ENCODE measurements at places on chromosomes 1 and 21. TPM values are rescaled to one million over a fixed set of nuclear protein-coding genes. Genes with fewer than 3 reads are reported as not detected.
A peak's percentile ranks its signal among the peaks of the same experiment; 100 is the strongest.

GRCh38 chr21:29212446-29212845 lies 82.0 kb downstream of the MAP3K7CL start:
- no peak for DNase-seq

- no peak for DNase-seq
These were observed 10.4 kb downstream of the SLC30A10 start for GRCh38 chr1:219917851-219918466.

DNA sequence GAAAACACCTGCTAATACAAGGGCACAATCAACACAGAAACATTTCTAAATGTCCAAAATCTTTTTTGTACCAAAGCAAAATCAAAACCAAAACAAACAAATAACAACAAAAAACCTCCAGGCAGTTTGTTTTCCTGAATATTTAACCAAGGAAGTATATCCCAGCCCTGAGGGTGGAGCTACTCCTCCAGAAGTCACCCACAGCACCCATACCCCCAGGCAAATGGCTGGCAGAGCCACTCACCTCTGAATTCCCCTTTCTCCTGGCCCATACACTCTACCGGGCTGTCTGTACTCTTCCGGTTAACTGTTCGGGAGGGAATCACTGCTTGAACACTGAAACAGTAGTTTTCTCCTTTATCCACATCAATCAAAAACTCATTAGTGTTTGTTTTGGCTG lies 9.5 kb downstream of the F3 start:
- DNase-seq, result no peak

- no peak for DNase-seq
These were observed 101.4 kb downstream of the UBE2U start for GRCh38 chr1:64304823-64305222.

- DNase-seq, result no peak
These were observed 274.5 kb downstream of the TM2D1 start for GRCh38 chr1:61450454-61450853.

GRCh38 chr1:151992303-151993083 lies 1.2 kb downstream of the S100A10 start:
- DNase-seq, result no peak

Gene DISP3
- polyA plus RNA-seq, result 0.15 TPM

- peak; percentile 88 for DNase-seq
These were observed 6.0 kb upstream of the UBL4B start for GRCh38 chr1:110106013-110106941.

- DNase-seq, result no peak
These were observed 26.4 kb downstream of the SHISAL2A start for GRCh38 chr1:52659356-52659755.

DNA sequence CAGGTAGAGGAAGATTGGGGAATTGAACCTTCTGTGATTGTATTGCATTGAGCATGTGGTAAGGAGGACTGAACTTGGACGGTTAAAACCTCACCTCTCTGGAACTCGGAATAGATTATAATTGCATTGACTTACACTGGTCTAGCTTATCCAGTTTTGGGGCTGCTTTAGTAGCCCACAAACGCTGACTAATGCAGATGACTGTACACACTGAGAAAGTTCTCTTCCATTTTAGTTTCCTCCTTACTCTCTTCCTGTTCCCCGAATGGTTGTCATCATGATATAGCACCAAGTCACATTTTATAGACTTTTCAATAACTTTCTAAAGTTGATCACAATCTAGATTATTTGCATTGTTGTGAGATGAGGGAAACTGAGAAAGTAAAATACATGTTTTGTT lies 78.2 kb downstream of the NFIA start:
- no peak for DNase-seq

DNA sequence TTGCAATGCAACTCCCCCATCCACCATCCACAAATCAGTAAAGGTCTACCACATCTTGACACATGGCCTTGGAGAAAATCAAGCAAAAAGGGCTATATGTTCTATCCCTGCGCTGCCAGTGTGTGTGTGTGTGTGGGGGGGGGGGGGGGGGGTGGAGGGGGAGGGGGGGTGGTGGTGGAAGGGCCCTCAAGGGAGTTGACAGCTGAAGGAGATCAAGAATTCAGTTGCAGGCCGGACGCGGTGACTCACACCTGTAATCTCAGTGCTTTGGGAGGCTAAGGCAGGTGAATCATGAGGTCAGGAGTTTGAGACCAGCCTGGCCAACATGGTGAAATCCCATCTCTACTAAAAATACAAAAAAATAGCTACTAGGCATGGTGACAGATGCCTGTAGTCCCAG lies 37.6 kb upstream of the CLIC4 start:
- no peak for DNase-seq

Gene GPA33
- not detected for polyA plus RNA-seq

DNA sequence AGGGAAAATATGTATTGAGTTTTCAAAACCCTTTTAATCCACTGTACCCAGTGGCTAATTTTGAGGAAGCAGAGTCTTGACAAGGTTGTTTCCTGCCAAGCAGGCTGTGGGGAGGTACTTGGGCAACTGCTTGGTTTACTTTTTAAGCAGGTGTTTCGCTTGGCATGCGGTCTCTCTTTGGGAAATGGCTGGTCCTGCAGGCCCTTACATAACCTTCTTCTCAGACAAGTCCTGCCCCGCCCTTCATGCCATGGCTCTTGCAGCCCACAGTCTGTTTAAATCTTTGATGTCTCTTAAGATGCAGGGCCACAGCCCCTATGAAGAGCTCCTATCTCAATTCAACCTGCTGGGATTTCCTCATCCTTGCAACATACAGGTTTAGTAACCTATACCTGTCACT lies 36.0 kb upstream of the ABCD3 start:
- no peak for DNase-seq

- DNase-seq, result no peak
These were observed 73.1 kb upstream of the CACHD1 start for GRCh38 chr1:64396817-64397216.

- DNase-seq, result no peak
These were observed 96.6 kb downstream of the RIPK4 start for GRCh38 chr21:41670056-41670805.

- DNase-seq, result no peak
These were observed 274.9 kb downstream of the RRAGC start for GRCh38 chr1:38584448-38585355.
